T-helper 2 cell treated with Interferon-gamma antibody and Interleukin-4, amounts not matched to agents 5 μg/mL and 100 μg/mL, for 36 hours (primary cell): ENCODE measurements at places on chromosomes 3 and 15.
A peak's percentile ranks its signal among the peaks of the same experiment; 100 is the strongest.

DNA sequence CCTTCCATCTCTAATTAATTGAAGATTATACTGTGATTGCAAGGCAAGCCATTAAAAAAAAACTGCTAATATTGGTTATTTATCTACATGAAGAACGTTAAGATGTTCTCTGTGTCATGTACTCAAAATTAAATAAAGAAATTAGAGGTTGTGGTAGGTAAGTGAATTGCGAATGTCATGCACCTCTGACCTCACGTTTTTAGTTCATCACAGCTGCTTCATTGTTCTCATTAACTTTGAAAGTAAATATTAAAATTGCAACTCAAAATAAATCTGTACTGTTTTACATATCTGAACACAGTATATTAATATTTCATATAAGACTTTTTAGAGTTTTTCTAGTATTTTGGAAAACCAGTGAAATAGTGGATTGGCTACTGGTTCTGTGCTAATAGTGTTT is 94.0 kb downstream of the KLHL25 start:
- no peak for DNase-seq

GRCh38 chr3:17339132-17339575 is 403.3 kb downstream of the TBC1D5 start:
- DNase-seq, result no peak

- no peak for DNase-seq
Observed at GRCh38 chr3:151568184-151568583, 107.3 kb upstream of the IGSF10 start.

- no peak for DNase-seq
Observed at GRCh38 chr3:23877329-23877980, 39.3 kb downstream of the NKIRAS1 start.

DNA sequence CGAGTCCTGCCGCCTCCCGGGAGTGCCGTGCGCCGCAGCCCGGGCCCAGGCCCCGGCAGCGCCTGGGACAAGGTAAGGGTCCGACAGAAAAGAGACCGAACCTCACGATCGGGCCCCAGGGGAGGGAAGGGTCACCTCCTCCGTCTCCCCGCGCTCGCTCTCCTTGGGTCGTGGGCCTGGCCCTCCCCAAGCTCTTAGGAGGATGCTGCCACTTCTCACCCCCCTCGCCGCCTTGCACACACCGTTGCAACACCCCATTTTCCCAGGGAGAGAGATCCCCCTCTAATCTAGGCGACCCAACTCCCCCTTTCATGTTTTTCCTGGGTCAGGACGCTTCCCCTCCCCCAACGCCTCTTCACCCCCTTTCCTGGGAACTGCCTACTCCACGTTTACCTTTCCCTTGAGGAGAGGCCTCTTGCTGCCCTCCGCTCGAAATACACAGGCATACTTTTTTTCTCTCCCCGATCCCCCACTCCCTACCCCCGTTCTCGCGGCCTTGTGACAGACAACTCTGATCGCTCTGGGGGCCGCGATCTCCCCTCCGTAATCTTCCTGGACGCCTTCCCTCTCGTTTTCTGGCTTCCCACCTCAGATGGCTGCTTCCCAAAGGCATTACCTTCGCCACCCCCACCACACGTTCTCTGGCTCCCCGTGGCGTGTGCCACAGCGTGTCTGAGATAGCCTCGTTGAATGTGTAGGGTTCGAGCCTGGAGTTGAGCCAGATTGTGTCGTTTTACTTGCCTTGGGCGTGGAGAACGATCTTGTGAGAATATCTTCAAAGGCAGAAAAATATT is 688 bp downstream of the SETD5 start:
- peak; percentile 16 for DNase-seq

DNA sequence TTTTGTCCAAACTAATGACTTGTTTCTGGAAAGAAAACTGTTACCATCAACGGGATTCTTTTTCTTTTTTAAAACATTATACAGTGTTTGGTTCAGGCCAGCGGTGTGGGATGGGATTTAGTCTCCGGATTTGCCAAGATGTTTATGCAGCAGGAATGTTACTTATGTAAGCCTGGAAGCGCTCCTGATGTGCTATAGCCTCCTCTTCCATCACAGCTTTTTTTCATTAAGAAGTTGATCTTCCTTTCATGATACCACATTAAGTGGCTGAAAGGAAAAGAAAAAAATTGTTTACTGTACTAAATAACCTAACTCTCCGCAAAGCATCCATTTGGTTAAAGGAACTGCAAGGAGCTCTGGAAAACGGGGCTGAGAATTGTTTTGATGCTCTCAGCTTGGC is 120.5 kb upstream of the ALDH1A3 start:
- no peak for DNase-seq

GRCh38 chr3:6644070-6644929 is 216.6 kb upstream of the GRM7 start:
- no peak for DNase-seq

- DNase-seq, result no peak
Observed at GRCh38 chr3:37154668-37155314, 19.6 kb downstream of the LRRFIP2 start.
